Stimulated activated CD4-positive, alpha-beta T cell treated with anti-CD3 and anti-CD28 coated beads, Interleukin-12 subunit alpha, Interleukin-12 subunit beta, amount 100 ng/mL, for 48 hours (primary cell): ENCODE measurements at places on chromosomes 6 and 20.

- DNase-seq = no peak
Measured at GRCh38 chr6:113979937-113980336, 9.0 kb upstream of the HDAC2 start.

- DNase-seq = no peak
Measured at GRCh38 chr20:32387252-32387651, 29.1 kb downstream of the ASXL1 start.

GRCh38 chr6:137266309-137266586 lies 47.1 kb upstream of the IFNGR1 start:
- DNase-seq = no peak

DNA sequence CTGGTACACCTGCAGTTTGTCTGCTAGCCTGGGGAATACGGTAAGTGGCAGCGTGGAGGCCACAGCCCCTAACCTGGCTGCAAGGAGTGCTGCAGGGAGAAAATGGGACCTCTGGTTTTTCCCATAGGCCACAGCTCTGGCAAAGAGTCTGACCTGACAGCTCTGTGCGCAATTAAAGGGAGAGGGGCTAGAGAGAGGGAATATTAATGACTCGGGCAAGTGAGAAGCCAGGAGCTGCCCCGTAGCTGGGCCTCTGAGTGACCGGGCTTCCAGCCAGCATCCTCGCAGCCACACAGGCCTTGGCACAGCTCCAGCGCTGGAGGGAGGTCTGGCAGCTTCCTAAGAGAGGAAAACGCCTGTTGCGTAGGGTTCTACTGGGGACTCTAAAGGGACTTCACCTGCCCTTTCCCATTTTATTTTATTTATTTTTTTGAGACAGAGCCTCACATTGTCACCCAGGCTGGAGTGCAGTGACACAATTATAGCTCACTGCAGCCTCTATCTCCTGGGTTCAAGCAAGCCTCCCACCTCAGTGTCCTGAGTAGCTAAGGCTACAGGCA lies 18.2 kb upstream of the OCSTAMP start:
- no peak for DNase-seq

GRCh38 chr6:36546308-36546919 lies 865 bp downstream of the STK38 start:
- DNase-seq = peak; percentile 13

DNA sequence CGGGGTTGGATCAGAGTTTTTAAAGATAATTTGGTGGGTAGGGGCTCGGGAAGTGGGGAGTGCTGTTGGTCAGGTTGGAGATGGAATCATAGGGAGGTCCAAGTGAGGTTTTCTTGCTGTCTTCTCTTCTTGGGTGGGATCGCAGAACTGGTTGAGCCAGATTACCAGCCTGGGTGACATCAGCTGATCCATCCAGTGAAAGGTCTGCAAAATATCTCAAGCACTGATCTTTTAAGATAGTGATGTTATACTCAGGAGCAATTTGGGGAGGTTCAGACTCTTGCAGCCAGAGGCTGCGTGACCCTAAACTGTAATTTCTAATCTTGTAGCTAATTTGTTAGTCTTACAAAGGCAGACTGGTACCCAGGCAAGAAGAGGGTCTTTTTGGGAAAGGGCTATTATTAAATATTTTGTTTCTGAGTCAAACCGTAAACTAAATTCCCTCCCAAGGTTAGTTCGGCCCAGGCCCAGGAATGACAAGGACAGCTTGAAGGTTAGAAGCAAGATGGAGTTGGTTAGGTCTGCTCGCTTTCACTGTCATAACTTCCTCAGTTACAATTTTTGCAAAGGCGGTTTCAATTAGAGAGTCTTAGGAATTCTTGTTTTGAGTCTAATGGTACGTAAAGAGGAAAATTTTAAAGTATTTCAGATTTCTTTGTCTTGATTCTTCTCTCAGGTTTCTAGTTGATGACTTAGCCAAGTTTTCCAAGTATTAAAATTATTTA lies 53.1 kb downstream of the SCAF8 start:
- DNase-seq = no peak

DNA sequence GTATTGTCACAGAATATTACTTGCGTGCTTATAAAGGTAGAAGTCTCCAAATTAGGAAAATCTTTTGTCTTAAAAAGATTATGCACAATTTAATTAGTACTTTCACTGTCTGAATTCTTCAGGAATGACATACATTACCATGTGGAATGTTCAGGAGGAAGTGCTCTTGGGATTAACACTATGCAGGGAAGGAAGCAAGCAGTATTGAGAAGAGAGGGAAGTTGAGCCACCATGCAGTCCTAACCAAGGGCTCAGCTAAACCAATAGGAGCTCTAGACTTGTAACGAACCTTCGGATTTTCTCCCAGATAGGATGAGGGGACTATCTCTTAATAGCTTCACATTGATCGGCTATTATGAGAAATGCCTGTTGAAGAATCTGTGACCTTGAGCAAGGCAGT lies 918.4 kb upstream of the MANEA start:
- no peak for DNase-seq

GRCh38 chr20:50017160-50017559 lies 34.4 kb downstream of the SNAI1 start:
- no peak for DNase-seq

DNA sequence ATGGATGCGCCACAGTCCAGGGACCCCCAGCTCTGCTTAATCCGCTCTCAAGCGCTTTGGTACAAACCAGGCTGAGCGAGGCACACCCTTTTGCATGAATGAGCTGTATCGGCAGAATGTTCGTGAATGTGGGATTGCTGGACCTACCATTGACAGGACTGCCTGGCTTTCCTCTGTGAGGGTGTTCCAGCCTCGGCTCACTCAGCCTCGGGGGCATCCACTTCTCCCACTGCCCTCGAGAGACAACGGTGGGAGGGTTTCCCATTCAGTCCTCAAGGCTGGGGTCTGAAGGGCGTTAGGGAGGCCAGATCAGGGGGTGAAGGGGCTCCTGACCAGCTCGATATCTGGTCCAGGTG lies 17.4 kb downstream of the MDFI start:
- no peak for DNase-seq

- DNase-seq = no peak
Measured at GRCh38 chr20:15476781-15477180, 1096.5 kb downstream of the KIF16B start.

DNA sequence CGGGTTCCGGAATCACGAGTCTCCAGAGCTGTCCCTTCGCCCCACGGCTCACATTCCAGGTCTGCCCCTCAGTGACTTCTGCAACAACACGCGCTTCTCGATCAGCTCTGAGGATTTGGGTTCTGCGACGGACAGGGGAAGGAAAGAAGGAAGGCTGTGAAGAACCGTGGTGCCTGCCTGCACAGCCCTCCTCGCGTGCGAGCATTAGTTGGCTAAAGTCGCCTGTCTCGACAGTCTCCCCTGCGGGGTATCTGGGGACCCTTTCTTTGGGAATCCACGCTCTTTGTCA lies 23.1 kb downstream of the VPS52 start:
- peak; percentile 34 for DNase-seq

- DNase-seq = no peak
Measured at GRCh38 chr6:112576423-112576822, 229.3 kb downstream of the RFPL4B start.

- DNase-seq = no peak
Measured at GRCh38 chr6:136728033-136728939, 64.0 kb downstream of the MAP3K5 start.

GRCh38 chr6:127630800-127631199 lies 53.8 kb downstream of the C6orf58 start:
- no peak for DNase-seq

DNA sequence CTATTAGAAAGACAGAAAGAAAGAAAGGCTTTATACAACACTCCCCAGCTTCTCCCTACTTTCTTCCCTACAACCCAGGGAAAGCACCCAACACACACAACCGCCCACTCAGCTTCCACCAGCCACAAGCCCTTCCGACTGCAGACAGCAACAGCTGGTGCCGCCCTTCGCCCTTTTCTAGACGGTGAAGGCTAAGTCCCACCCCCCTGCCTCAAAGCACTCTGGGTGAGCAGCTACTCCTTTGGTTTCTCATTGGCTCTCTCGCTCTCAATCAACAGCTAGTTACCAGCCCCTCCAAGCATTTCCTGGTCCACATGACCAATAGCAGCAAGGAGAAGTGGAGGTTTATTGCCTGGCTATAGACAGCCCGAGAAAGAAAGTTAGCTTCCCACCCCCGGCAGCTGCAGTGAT lies 230.1 kb upstream of the MOCS1 start:
- no peak for DNase-seq

DNA sequence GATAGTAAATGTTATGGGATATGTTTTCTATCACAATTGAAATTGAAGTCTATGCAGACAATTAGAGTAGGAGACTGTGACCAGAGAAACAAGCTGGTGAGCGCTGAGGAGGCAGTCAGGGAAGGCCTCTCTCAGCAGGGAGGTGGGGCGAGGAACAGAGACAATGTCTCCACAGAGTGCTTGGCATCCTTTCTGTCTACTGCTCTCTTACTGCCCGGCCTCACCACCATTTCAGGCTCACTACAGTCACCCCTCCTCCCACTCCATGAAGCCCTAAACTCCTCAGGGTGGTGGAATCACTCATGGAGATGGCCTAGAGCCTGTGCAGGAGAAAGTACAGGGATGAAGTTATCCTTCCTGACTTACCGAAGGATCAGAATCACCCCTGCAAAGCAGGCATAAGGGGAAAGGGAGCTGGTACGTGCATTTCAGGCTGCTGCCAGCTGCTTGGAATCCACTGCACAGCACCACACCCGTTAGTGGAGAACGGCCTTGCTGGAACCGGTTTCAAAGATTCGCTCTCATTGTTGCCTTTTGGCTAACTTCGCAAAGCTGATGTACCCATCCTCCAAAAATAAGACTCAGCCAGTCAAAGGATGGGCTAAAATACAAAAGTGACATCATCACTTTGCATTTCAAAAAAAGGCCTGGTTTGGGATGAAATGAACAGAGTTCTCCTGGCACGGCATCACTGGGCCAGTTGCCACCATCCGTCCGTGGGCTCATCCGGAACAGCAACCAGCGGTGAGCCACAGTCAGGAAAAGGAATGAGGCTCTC lies 67.3 kb downstream of the SLC22A23 start:
- DNase-seq = no peak

DNA sequence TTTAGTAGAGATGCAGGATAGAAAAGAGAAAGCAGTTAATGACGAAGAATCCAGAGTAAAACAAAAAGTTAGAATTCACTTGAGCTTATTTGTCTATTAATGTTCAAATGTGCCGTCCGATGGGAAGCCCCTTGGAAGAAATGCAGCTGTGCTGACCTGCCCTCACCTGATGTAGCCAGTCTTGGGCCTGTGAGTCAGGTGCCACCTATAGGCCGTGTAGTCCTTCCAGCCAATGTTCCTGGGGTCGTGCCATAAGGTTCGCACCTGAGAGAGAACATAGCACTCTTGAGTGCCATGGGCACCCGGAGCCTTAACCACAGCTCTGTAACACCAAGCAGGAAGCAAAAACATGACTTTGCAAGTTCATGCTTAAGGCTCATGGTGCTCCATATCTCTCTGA lies 32.4 kb downstream of the THBS2 start:
- DNase-seq = no peak
